ENCODE measurements at places on chromosomes 5 and 9.

DNA sequence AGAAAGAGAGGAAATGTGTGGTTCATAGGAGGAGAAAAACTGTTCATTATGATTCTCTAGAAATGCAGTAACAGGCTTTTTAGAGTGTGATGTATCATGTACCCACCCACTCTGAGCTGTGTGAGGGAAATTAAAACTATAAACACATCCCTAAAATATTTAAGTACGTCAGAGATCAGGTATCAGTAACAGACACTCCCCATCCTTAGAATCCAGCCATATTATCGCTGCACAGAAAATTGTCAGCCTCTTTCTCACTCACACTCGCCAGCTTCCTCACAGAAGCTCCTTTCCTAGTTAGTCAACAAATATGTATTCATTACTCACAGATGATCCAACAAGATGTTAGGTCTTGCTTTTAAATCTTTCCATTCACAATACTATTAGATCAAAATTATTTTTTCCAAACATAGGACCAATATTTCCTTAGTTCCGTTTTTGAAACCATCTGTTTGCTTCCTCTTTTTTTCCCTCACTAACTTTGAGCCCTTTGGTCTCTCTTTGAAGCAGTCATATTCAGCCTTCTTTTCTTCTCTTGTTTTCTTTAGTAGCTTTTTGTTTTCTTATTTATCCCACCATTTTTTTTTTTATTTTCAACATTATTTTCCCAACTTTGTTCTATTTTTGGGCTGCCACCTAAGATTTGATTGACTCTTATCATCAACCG lies 13.6 kb upstream of the MAST4 start:
- DNase-seq: no peak

DNA sequence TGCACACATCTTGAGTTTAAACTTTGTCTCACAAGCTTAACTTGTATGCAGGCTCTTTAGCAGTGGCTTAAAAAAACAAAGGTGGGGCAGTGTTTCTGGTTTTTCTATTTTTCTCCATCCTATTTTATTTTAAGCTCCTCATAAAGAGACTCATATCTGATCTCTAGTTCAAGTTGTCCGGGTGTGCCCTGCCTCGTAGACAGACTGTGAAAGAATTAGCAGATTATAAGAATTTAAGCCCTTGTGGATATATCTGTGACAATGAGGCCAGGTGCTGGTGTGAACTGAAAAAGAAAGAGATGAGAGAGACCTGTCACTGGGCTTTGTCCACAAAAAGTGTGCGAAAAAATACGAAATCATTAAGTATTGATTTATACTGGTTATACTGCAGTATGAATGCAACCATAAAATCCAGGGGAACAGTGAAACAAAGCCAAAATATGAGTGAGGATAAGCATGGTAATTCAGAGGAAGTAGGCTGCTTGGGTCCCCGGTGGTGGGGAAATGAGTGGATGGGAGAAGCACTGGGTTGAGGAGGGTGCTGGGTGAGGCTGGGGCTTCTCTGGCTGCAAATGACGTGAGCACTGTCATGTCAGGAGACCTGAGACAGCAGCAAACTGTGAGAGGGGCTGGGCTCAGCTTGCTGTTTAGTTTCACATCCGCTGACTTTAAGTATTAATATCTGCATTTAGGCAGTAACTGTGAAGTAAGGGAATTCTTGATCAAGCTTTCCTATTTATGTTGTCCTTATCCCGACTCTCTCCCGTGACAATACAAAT lies 179.7 kb upstream of the ANKRD55 start:
- no peak for DNase-seq

DNA sequence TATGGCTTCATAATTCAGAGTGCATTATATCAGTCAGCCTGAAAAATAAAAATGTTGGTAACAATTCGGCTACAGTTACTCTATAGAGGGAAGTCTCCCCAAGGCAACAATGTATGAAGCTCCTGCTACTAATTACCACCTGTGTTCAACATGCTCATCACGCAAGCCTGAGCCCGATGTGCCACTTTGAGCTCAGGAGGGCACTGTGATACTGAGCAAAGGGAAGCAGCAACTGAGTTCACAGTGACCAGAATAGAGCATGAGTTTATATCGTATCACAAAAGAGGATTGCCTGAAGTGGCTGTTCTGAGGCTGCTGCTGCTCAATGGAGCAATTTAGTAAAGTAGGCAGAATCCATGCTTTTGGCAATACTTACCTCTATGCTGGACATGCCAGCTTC lies 202.0 kb upstream of the HAPLN1 start:
- no peak for DNase-seq

- DNase-seq: no peak
These were observed 4.9 kb upstream of the ADRA1B start for GRCh38 chr5:159911349-159911748.

- no peak for DNase-seq
These were observed 10.0 kb upstream of the SEPTIN8 start for GRCh38 chr5:132787076-132787475.

- DNase-seq: no peak
These were observed 129.1 kb downstream of the DOCK8 start for GRCh38 chr9:343773-344172.

All from NCI-H510A treated with DMSO at 0.1 percent for 48 hours (cell line).